ENCODE measurements at places on chromosomes 2 and 18.

GRCh38 chr18:46321955-46322354 is 217.8 kb downstream of the HAUS1 start:
- DNase-seq: no peak

GRCh38 chr2:41602341-41602740 is 445.5 kb upstream of the PKDCC start:
- DNase-seq: no peak

GRCh38 chr2:136008205-136008865 is 22.9 kb upstream of the DARS1 start:
- no peak for DNase-seq

DNA sequence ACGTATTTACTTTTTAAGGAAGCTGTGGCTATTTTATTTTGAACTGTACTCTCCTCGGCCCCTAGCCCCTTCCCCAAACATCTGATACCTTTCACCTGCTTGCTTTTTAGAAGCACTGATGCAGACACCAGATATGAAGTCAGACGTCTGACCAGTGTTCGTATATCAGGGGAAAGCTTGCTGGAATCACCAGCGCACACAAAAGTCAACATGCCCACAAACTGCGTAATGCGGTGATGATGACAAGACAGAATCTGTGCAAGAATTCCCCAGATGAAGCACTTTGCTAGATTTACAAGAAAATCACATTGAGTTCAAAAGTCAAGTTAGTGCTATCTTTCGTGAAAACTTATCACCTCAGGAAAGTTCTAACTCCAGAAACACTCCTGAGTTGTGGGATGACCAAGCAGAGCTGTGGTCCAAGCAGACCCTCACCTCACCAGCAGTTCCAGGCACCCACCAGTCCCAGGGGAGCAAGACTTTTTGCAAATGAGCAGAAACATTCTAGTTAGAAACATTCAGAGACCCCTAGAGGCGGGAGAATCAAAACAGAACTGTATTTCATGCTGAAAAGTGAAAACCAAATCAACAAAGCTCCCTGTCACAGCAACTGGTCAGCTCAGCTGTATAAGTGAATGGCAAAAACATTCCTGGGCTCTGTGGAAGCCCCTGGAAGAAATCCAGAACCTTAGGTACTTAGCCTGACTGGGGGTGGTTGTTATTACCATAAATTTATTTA is 55.7 kb downstream of the INO80C start:
- no peak for DNase-seq

DNA sequence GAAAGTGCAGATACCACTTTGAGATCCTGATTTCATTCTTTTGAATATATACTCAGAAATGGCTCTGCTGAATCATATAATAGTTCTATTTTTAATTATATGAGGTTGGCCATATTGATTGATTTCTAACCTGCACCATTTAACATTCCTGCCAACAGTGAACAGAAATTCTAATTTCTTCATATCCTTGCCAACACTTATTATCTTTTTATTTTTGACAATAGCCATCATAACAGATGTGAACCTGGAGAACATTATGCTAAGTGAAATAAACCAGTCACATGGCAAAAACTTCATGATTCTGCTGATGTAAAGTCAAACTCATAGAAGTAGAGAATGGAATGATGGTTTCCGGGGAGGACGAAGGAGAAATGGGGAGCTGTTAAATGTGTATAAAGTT is 344.5 kb upstream of the CYRIA start:
- DNase-seq: no peak

- no peak for DNase-seq
These were observed 79.1 kb downstream of the NRP2 start for GRCh38 chr2:205761421-205761820.

GRCh38 chr2:47381408-47381807 is 21.5 kb upstream of the MSH2 start:
- no peak for DNase-seq
